ENCODE measurements at places on chromosomes 7 and 10.
A peak's percentile ranks its signal among the peaks of the same experiment; 100 is the strongest.

- no peak for DNase-seq
Observed at GRCh38 chr10:80333983-80334382, 22.6 kb downstream of the DYDC1 start.

DNA sequence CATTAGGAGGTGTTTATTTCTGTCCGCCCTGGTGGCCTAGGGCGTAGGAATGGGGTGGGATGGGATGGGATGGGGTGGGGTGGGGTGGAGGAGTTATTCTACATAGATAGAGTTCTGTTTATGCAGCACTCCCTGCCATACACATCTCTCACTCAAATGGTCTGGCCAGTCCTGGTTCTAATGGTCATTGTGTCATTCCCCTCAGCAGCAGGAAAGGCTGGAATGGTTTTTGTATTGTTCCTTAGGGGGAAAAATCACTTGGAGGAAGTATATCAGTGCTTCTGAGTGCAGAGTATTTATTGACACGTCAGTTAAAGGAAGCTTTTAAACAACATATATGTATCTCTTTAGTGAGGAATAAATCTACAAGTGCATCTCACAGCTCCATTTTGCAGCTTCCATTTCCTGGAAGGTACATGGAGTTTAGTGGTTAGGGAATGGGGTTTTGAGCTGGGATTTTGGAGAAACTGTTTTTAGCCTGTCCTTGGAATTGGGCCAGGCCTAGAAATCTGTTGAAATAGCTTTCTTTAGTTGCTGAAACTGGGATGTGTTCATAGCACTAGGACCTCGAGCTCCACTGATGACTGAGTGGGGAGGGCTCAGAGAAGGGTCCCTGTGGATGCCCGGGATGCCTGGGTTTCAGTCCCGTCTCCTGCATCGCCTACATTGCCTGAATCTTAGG lies 8.3 kb downstream of the TSPAN14 start:
- no peak for DNase-seq

DNA sequence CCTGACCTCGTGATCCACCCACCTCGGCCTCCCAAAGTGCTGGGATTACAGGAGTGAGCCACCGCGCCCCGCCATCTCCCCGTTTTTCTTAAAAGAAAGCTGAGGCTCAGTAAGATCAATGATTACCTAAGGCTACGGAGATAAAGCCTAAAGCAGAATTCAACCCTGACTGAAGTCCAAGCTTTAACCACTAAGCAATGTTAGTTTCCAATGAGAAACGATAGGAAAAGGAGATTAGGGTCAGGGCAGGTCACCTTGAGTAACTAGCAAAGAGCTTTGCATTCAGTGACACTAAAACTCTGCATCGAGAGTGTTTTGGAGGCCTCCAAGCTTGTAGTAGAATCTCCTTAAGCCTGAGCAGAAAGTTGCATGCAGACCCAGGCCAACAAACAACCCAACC lies 17.6 kb upstream of the PRXL2A start:
- no peak for DNase-seq

DNA sequence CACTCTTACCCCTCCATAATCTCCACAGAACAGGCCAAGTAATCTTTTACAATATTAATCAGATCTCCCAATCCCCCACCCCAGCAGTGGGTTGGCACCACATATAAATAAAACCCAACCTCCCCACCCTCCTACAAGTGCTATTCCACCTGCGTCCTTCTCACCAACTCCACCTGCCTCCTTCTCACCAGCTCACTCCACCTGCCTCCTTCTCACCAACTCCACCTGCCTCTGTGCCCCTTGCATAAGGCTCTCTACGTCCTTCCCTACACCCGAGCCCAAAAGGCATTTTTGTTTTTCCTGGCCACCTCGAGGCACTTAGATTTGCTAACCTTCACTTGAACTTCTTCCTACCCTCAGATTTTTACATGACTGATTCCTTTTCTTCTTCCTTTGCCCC lies 89.7 kb downstream of the ATE1 start:
- DNase-seq: no peak

DNA sequence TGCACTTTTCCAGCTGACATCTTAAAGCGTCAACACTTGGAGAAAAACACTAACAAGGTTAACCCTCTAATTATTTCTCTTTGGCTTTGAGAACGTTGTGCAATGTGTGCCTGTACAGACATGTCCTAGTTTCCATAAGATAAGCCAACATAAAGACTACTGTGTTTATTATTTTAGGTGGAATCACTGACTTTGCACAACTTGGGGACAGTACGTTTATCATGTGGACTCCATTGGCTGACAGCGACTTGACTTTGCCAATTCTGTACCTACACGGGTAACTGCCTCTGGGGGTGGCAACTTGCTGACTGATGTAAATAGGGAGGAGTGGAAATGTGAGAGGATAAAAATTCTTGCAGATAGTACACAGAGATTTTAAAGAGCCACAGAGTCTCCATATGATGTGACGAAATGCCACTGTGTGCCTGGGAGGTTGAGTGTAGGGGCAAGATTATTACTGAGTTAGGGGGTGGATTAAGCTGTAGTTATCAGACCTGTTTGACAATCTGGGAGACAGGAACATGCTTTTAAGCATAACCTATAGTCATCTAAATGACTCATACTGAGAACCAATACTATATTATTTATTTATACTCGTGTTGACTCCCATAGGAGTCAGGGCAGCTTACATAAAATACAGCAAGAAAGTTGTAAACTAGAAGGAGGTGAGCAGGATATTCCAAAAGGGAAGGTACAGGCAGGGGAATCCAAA lies 21.0 kb downstream of the SLC13A4 start:
- DNase-seq: peak; percentile 92

GRCh38 chr7:68800316-68800715 lies 798.0 kb upstream of the AUTS2 start:
- DNase-seq: no peak

GRCh38 chr7:138352570-138353461 lies 107.2 kb upstream of the TRIM24 start:
- DNase-seq: no peak

GRCh38 chr7:144780071-144780608 lies 55.7 kb downstream of the TPK1 start:
- peak; percentile 96 for DNase-seq

GRCh38 chr10:121709675-121710073 lies 111.4 kb upstream of the FGFR2 start:
- no peak for DNase-seq

- DNase-seq: no peak
Observed at GRCh38 chr7:128913870-128914565, 3.5 kb upstream of the KCP start.

GRCh38 chr7:65339257-65339656 lies 34.4 kb upstream of the ZNF92 start:
- DNase-seq: no peak

DNA sequence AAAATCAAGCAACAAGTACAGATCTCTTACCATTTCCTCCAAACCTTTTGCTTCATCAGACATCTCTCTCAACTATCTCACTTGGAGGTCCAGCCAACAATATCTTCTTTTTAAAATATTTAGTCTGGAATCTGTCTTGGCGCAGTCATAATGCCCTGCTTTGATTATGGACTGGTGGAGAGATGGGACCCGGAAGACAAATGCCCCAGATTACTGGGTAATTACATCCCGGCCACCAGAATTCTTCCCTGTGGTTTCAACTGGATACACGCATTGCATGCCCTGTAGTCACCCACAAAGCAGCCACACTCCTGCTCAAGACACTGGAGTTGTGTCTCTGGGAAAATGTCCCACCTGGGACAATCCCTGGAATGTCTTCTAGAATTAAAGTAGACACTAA lies 65.5 kb downstream of the BPGM start:
- no peak for DNase-seq

DNA sequence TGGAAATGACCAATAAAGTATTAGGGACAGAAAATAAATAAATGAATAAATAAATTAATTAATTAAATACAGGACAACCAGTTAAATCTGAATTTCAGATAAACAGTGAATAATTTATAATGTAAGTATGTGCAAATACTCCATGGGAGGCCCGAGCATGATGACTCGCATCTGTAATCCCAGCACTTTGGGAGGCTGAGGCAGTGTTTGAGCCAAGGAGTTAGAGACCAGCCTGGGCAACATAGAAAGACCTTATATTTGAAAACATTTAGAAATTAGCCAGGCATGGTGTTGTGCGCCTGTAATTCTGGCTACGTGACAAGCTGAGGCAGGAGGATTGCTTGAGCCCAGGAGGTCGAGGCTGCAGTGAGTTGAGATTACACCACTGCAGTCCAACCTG lies 123.7 kb downstream of the CUL2 start:
- DNase-seq: peak; percentile 50

- DNase-seq: no peak
Observed at GRCh38 chr10:111129363-111129762, 52.5 kb downstream of the ADRA2A start.

- peak; percentile 7 for DNase-seq
Observed at GRCh38 chr7:132575982-132576720, at the start of gene PLXNA4. Gene PLXNA4 (minus strand): TSS chr7:132576470. CDS start chr7:132508693, 67,777 bp downstream.

DNA sequence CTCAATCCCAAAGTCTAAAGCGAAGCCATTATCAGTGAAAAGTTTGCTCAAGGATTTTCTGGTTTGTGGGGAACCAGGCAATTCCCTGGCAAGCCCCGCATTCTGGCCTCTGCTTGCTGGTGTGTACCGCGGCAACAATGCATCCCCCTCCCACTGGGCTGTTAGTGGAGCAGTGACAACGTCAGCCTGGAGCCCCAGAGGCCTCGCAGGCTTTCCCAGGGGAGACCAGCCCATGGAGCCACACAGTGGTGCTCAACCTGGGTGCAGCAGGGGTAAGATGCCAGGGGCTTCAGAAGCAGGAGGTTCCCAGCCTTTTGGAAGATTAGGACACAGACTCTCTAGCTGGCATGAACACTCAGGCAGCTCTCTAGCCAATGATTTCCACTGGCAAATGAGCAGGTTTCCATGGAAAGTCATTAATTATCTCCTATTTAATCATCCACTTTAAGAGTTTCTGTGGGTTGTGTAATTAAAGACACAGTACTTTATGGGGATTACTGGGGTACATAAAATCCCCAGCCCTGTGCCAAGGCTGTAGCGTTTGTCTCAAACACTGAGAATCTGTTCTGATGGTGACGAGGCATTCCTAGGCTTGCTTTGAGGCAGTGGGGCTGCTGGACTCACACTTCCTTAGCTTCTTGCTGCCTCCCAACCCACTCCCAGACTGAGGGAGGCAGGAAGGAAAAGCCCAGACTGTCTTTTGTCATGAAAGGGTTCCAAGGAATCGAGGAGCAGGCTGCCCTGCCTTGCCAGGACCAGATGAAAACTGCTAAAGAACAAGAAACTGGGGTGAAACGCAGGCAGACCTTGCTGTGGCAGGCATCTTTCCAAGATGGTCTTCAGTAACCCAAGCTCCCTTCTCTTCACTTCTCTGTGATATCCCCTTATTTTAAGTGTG lies 411.9 kb upstream of the SHH start:
- no peak for DNase-seq

DNA sequence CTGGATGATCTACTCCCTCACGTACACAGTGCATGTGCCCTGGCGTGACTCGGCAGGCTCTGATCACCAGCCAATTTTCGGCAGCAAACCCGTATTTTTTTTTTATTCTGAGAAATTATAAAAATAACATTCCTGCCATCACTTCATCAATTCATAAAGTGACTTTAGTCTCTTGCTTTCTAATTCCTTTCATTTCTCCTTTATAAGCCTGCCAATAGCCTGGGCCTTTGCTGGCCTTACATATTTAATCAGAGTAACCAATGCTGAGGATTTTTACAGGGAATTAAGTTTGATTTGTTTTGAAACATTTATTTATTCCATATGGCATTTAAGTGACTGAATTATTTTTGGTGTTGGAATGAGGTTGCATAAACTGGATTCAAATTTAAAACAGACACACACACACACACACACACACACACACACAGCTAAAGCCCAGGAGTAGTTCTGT lies 140.8 kb downstream of the ETV1 start:
- no peak for DNase-seq

DNA sequence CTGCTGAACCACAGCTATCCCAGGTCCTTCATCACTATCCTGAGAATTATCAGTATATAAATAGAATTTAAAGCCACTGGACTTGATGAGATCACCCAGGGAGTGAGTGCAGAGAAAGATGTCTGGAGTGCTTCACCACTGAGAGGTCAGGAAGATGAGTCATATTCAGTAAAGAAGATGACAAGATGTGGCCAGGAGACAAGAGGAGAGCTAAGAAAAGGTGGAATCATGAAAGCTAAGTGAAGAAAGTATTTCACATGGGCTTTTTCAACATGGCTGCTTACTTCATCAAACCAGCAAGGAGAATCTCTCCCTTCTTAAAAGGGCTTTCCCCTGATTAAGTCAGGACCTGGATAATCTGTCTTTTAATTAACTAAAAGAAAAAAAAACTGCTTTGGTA lies 9.1 kb upstream of the PRKAR2B start:
- DNase-seq: peak; percentile 62

- no peak for DNase-seq
Observed at GRCh38 chr7:29955799-29956486, 33.7 kb downstream of the SCRN1 start.

DNA sequence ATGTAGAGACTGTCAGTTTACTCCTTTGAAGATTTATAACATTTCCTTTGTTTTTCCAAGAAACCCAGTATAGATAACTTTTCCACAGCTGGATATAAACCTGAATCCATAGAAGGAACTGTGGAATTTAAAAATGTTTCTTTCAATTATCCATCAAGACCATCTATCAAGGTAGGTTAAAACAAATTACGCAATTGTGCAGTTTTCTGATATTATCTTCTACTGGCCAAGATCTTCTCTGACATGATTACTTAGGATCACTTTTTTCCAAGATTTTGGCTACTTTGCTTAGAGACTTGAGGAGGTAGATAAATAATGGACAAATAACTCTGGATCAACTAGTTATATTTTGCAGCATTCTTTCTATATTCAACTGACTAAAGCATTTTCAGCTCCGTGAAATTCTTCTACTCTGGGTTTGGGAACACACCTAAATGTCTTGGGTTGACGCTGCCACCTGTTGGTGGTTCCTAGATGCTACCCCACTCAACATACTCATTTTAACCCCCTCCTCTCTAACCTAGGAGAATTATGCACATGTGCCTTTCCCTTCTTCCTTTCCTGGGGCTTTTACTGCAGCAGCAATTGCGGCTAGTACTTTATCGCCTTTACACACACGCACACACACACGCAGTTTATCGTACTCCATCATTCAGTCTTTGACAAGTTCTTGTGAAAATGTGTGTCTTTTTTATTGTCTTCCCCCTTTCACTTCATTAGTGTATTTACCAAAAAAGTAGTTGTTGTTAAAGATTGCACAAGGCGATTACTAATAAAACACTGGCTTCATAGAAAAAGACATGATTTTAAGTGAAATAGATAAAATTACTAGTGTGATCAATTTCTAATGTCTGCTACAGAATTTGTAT lies 32.7 kb downstream of the ABCB5 start:
- DNase-seq: peak; percentile 55

- DNase-seq: peak; percentile 47
Observed at GRCh38 chr7:149610441-149611011, 112.9 kb upstream of the ZNF746 start.

DNA sequence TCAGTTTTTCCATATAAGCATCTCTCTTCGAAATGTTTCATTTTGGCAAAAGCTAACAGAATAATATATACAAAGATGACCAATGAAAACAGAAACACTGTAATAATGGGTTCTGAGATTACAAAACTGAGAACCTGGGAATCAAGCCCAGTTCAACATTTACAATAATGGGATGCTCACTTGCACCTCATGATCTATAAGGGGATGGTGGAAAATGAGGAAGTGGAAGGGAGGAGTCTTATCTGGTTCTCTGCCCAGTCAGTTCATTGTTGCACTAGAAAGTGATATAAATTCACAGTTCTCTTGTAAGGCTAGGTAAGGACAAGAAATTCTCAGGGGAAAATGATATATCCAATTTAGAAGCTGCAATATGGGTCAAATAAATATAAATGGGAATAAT lies 31.7 kb upstream of the RHOBTB1 start:
- no peak for DNase-seq

Data from epithelial cell of esophagus (primary cell).